Endothelial cell (in vitro differentiated cells): ENCODE measurements at places on chromosomes 13 and 19.

GRCh38 chr13:59422646-59423045 lies 741.1 kb downstream of the DIAPH3 start:
- no peak for DNase-seq

DNA sequence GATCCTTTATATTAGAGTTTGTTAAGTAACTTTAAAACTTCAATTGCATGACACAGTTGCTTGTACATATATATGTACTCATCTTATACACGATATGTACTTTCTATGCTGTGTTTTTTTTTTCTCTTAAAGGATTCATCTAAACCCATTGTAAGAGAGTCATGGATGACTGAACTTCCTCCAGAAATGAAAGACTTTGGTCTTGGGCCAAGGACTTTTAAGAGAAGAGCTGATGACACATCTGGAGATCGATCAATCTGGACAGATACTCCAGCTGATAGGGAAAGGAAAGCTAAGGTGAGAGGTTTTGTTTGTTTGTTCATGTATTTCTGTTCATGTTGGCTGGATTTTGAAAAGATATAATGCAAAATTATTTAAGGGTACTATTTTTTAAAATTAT lies 26.0 kb downstream of the GPALPP1 start:
- no peak for DNase-seq

- DNase-seq, result no peak
These were observed 270.2 kb downstream of the IRS2 start for GRCh38 chr13:109516186-109516585.

GRCh38 chr19:36421749-36422481 lies 3.5 kb upstream of the ZFP82 start:
- no peak for DNase-seq

- DNase-seq, result no peak
These were observed 316.6 kb downstream of the DCLK1 start for GRCh38 chr13:35814605-35815011.

DNA sequence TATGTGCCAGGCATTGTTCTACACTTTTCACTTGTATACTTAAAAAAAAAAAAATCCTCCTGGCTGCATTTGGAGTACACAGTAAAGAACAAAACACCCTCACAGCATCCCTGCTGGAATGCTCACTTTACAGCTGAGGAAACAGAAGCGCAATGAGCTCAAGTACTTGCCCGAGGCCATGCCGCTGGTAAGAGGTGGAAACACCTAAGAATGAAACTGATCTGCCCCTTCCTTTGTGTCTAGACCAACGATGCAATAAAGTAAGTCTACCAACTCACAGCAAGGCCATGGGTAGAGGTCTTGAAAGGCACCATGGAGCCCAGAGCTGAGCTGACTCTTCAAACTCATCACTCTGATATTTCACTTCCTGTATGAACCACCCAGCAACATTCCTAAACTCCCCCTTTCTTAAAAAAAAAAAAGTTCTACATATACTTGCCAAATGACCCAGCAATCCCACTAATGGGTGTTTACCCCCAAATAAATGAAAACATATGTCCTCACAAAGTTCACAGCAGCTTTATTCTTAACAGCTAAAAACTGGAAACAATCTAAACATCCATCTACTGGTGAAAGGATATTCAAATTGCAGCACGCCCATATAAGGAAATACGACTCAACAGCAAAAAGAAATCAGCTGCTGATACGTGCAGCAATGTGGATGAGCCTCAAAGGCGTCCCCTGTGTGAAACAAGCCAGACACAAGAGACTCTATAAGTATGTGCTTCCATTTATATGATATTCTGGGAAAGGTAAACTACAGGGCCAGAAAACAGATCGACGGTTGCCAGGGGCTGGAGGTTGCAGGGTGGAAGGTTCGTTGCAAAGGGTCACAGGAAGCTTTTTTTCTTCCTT lies 236.6 kb upstream of the MAB21L1 start:
- DNase-seq, result no peak

DNA sequence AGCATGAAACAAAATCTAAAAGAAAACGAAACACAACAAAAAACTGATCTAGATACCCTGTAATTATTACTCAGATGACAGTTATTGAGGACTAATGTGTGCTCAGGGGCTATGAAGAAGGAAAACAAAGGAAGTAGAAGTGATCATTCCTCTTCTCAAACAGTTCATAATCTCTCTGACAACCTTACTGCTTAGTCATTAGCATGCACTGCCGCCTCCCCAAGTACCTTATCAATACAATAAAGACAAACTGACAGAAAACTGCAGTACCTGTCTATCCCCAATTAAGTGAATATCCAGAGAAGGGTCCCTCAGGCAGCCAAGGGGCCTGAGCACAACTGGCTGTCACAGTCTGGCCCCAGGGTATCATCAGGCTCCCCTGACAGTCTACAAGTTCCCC lies 22.0 kb upstream of the POU4F1 start:
- DNase-seq, result no peak

- no peak for DNase-seq
These were observed 4.5 kb upstream of the OLFM2 start for GRCh38 chr19:9940778-9941177.

GRCh38 chr13:79502859-79503468 lies 22.0 kb downstream of the NDFIP2 start:
- no peak for DNase-seq

DNA sequence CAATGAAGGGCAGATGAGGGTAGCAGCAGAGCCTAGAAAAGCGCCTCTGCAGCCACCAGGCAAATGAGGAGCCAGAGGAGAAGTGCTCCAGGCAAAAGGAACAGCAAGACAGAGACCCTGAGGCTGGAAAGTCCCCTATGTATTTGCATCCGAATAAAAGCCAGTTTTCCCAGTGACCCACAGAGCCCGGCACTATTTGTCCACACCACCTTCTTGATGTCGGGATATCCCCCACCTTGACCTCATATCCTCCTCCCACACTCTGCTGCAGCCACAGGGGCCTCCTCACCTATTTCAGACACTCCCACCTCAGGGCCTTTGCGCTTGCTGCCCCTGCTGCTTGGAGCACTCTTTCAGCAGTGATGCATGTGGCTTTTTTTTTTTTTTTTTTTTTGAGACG lies 6.6 kb downstream of the ATG4D start:
- DNase-seq, result no peak

DNA sequence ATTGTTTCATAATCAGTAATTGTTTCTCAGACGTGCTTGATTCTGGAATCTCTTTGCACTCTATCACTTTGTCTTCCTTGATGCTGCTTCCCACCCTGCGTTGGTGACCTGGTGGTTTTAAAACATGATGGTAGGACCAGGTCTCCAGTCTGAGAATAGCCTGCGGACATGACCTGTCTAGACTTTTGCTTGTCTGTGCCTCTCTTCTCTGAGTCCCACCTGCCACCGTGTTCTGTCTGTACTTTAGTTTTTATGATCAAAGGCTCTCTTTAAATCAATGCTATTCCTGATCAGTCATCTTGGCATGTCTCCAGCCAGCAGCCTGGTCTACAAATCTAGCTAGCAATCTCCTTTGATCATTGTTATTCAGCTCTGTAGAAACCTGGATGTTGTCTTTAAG lies 933.9 kb downstream of the DIAPH3 start:
- DNase-seq, result no peak

DNA sequence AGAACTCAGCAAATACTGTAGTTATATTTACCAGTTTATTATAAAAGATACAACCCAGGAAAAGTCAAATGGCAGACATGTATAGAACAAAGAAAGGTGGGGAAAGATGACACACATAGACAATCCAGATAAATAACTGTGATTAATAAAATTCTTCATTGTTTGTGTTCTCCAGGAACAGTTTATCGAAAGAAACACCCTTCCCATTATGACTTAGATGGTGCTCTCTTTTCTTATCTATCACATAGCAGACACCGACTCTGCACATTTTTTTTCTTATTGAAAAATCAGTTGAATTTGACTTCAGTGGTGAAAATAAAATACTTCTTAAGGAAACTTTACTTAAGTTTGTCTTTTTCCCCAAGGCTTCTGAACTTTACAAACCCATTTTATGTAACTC lies 6.2 kb downstream of the ZNF708 start:
- no peak for DNase-seq

GRCh38 chr19:13420780-13421179 lies 85.5 kb downstream of the CACNA1A start:
- no peak for DNase-seq

DNA sequence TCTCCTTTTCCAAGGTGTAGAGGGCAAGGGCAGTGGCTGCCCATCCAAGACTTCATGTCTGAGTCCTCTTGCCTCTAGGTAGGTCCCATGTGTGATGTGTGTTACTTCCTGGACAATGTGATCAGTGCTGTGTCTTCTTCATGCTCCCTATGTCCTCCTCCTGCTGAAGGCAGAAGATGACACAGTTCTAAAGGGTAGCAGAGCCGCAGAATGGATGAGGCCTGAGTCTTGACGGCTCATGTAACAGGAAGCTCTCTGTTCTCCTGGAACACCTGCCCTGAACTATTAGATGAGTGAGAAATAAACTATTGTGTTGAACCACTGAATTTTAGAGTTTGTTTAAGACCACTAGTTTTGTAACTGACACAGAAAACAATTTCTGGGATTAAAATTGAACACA lies 165.9 kb downstream of the NDFIP2 start:
- DNase-seq, result no peak

- no peak for DNase-seq
These were observed 11.9 kb downstream of the MARK4 start for GRCh38 chr19:45263013-45263412.

- DNase-seq, result no peak
These were observed 17.9 kb downstream of the RCBTB1 start for GRCh38 chr13:49567491-49567890.

DNA sequence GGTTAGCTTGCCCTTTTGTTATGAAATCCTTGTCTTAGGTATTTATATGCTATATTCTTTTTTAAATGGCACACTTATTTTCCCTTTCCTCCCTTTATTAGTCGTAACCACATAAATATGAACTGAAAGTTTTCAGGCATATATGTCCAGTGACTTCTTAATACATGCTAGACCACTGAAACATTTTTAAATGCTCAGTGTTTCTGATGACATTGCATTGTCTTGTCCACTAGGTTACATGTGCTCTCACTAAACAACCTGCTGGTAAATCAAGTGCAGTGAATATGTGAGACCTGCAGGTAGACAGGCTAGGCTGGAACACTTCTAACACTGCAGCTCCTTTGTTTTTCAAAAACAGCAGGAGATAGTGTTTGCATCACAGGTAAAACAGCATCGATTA lies 332.6 kb upstream of the DACH1 start:
- no peak for DNase-seq

DNA sequence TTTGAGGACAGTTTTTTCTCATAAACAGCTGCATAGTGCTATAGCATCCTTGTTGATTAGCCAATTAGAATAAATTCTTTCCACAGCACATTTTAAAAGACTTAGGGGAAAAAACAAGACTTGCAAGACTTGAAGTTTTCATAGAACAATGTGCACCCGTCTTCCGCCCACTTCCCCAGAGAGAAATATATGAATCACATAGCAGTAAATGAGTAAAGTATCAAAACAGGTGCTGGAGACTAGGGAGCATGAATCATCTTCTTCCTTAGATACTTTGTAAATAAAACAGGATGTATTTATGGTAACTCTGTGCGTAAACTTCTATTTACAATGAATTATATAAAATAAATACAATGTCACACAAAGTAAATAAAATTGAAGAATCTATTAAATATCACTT lies 75.1 kb downstream of the COL4A2 start:
- DNase-seq, result no peak

- DNase-seq, result no peak
These were observed 13.4 kb downstream of the LYL1 start for GRCh38 chr19:13089139-13089856.

DNA sequence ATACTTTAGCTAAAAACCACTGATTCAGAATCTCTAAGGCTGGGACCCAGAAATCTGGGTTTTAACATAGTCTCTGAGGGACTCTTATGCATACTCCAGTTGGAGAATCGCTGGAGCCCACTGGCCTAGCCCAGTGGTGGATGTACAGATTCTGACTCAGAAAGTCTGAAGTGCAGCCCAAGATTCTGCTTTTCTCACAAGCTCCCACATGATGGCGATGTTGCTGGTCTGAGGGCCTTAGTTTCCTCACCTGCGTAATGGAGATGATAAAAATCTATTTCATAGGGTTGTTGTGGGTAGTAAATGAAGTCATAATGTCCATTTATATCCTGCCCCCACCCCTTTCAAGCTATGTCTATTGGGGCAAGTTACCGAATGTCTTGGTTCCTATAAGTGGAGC lies 7.7 kb upstream of the CDADC1 start:
- DNase-seq, result peak; percentile 14

DNA sequence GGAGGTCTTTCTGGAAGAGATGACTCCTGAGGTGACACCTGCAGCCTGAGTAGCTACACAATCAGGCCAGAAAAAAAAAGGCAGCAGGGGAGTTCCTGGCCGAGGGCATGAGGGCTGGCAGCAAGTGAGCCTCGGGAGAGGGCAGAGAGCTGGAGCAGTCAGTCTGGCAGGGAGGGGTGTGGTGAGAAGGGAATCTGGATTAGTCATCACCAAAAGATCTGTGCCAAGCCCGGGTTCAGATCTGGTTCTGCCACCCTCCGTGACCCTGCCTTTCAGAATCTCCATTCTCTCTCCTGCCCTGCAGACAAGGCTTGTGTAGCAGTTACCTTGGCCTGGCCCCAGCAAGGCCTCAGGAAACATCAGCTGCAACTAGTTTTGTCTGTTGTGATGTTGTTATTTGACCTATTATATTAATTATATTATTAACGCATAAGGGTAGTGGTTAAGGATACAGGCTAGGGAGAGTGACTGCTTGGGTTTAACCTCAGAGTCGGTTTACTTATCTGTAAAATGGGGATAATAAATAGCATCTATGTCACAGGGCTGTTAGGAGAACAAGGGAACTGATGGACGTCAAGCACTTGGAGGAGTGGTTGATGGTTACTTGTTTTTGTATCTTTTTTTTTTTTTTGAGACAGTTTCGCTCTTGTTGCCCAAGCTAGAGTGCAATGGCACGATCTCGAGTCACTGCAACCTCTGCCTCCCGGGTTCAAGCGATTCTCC lies 2.7 kb upstream of the CAPNS1 start:
- no peak for DNase-seq

DNA sequence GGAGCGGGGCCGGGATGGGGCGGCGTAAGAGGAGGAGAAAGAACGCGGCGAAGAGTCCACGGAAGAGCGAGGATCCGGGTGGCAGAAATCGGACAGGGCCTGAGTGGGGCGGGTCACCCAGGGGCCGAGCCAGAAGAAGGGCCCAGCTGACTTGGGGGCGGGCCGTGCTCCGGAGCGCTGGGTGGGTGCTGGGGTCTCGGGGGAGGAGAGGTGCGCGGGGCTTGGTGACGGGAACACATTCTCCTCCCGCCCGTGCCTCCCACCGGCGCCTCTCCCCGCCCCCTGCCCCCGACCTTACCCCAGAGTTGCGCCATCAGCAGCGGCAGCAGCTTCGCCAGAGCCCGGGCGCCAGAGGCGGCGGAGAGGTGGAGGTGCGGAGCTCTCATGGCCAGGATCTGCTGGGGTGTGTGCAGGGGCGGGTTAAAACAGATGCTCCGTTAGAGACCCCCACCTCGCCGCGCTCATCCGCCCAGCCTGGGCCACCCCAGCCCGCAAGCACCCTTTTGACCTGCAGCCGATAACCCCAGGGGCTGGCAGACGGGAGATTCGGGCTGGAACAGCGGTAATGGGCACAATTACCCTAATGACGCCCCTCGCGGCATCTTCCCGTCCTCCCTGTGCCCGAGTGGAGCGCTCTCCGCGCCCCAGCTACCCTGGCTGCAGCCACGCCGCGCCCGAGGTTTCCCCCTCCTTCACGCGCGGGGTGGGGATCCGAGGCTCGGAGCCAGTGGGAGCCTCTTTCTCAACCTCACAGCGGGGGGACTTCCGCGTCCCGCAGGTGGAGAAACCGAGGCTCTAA lies 565 bp downstream of the KLK10 start:
- peak; percentile 36 for DNase-seq
